Fibroblast of skin of abdomen (primary cell): ENCODE measurements at places on chromosomes 4 and X.

GRCh38 chr4:3655485-3655884 lies 110.7 kb upstream of the ADRA2C start:
- no peak for DNase-seq

- DNase-seq, result no peak
These were observed 199.4 kb upstream of the TRAM1L1 start for GRCh38 chr4:117284736-117285135.

DNA sequence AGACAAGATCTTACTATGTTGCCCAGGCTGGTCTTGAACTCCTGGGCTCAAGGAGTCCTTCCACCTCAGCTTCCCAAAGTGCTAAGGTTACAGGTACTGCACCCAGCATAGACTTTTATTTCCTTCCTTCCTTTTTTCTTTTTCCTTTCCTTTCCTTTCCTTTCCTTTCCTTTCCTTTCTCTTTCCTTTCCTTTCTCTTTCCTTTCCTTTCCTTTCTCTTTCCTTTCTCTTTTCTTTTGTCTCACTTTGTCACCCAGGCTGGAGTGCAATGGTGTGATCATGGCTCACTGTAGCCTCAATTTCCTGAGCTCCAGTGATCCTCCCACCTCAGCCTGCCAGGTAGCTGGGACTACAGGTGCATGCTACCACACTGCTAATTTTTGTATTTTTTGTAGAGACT lies 19.4 kb downstream of the DLG3 start:
- DNase-seq, result no peak

GRCh38 chr4:113997206-113997605 lies 17.8 kb upstream of the ARSJ start:
- DNase-seq, result no peak

GRCh38 chr4:143335979-143336780 lies 496 bp upstream of the GAB1 start:
- peak; percentile 91 for DNase-seq

DNA sequence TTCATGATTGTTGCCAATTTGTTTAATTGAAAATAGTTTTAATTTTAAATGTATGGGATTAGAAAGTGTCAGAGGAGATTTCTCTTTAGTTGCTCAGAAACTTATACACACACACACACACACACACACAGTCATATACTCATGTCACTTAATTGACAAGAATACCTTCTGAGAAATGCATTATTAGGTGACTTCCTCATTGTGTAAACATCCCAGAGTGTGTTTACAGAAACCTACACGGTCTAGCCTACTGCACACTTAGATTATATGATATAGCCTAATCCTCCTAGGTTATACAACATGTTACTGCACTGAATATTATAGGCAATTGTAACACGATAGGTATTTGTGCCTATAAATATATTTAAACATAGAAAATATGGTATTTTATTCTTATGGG lies 1327.4 kb downstream of the FSTL5 start:
- no peak for DNase-seq

GRCh38 chrX:85836868-85837267 lies 210.5 kb downstream of the CHM start:
- DNase-seq, result no peak

DNA sequence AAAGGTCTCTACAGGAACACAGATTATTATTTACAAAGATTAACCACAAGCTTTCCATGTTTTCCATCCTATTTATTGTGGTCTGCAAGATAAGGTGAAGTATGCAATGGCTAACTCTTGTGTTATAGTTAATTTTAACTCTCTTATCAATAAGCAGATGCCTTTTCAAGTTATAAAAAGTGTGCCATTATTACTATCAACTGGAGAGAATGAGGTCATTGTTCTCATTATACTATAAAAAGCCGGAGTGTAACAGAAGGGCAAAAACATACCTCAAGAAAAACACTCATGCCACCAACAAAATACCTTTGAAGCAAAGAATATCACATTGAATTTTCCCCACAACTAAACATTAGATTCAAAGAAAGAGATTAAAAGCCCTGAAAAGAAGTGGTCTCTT lies 52.0 kb upstream of the SORBS2 start:
- no peak for DNase-seq

DNA sequence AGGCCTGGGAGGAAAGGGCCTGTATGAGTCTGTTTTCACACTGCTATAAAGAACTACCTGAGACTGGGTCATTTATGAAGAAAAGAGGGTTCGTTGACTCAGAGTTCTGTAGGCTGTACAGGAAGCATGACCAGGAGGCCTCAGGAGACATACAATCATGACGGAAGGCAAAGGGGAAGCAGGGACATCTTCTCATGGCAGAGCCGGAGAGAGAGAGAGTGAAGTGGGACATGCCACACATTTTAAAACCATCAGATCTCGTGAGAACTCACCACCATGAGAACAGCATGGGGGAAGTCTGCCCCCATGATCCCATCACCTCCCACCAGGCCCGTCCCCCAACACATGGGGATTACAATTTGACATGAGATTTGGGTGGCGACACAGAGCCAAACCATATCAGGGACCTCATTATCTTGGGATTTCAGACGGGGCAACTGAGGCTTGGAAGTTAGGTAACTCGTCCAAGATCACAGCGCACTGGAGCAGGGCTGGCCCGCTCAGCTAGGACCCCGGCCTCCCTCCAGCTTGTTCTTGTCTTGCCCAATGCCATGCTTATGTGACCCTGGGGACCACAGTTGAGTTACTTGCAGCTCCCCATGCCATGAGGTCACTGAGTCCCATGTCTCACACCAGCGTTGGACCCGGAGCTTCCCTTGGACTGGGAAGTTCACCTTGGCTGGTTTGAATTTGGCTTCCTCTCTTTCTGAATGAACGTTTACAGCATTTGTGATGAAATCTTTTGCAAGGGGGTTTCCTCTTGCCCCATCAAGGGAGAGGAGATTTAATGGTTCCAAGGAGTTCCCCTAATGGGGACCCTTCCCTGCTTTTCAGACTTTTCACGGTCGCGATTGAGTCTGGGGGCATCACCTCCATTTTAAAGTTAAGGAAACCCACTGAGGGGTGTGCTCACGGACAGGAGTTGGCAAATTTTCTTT lies 18.1 kb downstream of the HTRA3 start:
- DNase-seq, result no peak

DNA sequence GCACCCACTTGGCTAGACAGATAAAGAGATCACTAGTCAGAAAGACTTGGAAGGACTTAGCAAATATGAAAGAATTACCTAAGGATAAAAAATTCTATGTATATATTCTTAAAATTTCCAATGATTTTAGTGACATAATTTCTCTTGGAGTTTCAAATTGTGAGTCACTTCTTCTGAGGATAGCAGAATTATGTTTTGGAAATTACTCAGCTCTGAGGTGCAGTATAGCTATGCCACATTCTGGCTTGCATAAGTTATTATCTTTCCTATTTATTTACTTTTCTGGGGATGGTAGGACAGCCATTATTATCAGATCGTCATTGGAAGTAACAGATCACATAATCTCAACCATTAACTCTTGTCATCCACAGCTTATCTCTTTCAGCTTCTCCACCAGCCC lies 853.5 kb downstream of the TRIML1 start:
- peak; percentile 17 for DNase-seq

- no peak for DNase-seq
These were observed 644 bp downstream of the ERCC6L start for GRCh38 chrX:72238183-72238582.

DNA sequence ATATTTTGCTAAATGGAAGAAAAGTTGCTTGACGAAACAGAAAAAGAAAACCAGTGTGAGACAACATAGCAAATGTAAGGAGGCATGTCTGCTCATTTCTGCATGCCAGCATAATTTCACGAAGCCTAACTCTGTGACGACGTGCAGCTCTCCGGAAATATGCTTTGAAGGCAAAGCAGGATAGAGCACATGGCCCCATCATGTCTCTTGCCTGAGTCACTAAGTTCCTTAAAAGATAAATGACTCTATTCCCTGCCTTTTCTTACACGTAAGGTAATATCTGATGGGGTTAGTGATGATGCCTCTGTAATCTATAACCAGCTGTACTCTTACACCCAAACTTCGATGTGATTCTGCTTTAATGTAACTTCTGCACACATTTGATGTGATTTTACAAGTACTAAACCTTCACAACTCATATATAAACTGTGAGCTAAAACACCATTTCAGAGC lies 64.5 kb downstream of the ANXA3 start:
- peak; percentile 85 for DNase-seq
